SIG-M5 (cell line): ENCODE measurements at places on chromosomes 3 and 15.
A peak's percentile ranks its signal among the peaks of the same experiment; 100 is the strongest.

GRCh38 chr3:81484520-81484919 lies 276.9 kb downstream of the GBE1 start:
- no peak for DNase-seq

DNA sequence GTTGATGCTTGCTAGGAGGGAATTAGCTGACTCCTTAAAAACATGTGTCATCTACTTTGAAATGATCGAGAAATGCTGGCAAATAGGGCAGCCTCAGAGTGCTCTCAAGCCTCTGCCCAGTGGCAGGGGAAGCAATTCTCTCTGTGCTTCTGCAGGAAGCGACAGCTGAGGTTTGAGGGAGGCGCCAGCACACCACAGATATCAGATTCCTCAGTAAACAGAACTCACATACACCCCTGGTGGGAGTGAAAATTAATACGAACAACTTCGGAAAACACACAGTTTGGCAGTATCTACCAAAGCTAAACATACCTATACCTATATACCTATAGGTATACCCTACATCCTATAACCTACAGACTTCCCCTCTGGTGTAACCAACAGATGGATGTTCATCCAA lies 61.3 kb downstream of the NSMCE3 start:
- no peak for DNase-seq

GRCh38 chr15:70327856-70328678 lies 230.3 kb upstream of the TLE3 start:
- no peak for DNase-seq

- no peak for DNase-seq
These were observed 237.9 kb downstream of the ZMAT3 start for GRCh38 chr3:178833695-178834094.

- DNase-seq = no peak
These were observed 77.6 kb upstream of the POMGNT2 start for GRCh38 chr3:43183456-43183855.

DNA sequence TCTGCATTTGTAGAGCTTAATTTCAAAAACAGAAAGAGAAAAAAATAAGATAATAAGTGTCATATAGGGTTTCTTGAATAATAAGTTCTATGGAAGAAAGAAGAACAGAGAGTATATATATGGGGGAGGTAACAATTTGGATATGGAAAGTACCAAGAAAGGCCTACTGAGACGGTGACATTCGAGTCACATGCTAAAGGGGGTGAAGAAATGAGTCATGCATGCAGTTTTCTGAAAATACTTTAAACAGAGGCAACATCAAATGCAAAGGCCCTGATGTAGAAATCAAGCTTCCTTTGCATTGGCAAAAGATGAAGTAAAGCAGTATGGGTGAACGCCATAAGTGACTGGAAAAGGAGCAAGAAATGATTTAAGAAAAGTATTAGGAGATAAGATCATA lies 371.6 kb upstream of the ZNF385D start:
- DNase-seq = no peak

DNA sequence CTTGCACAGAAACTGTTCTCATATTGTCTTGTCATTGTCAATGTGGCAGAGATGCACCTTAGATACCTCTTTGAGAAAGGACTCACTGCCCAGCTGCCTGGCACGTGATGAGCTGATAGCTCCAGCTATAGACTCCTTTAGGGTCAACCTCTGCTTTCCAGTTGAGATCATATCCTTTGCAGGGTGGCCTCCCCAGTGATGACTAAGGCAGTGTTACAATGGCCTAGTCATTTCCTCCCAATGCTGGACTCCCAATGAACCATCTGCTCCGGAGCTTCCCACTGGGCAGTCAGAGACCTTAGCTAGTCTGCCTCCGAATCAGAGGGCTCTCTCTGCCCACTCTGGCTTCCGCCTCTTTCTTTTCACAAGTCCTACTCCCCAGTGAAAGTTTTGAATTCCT lies 79.5 kb downstream of the CHRD start:
- no peak for DNase-seq

GRCh38 chr3:126245811-126246727 lies 65.7 kb upstream of the ALDH1L1 start:
- no peak for DNase-seq

DNA sequence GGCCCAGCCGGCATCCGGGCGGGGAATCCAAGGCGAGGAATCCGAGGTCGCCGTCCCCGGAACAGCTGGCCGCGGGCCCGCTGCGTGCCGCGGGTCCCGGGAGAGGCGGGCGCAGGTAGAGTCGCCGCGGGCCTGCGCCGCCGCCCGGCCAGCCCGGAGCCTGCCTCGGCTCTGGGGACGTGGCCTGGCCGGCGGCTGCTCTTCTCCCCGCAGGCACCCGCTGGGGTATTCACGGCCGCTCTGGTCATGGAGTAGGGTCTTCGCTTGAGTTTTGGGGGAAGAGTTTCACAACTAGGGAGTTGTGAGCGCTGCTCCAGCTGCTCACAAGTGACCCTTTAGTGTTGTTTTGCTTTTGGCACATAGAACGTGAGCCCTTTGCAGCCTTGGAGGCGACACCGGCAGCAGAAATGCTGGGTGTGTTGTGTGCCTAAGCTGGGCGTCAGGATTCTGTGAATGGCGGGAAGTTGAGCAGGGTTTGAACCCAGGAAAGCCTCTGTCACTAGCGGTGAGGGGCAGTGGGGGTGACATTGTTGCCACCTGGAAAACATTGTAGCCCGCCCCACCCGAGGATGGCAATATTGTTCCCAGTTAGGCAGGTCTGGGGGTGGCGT lies 4.0 kb downstream of the TRIM71 start:
- no peak for DNase-seq

GRCh38 chr15:60773901-60774300 lies 295.0 kb upstream of the ICE2 start:
- DNase-seq = no peak

GRCh38 chr15:99717161-99718009 lies 15.9 kb downstream of the LYSMD4 start:
- DNase-seq = no peak

- peak; percentile 35 for DNase-seq
These were observed 29.2 kb upstream of the CYP11A1 start for GRCh38 chr15:74396445-74397238.

GRCh38 chr3:158936530-158937113 lies 134.8 kb downstream of the MFSD1 start:
- DNase-seq = no peak

DNA sequence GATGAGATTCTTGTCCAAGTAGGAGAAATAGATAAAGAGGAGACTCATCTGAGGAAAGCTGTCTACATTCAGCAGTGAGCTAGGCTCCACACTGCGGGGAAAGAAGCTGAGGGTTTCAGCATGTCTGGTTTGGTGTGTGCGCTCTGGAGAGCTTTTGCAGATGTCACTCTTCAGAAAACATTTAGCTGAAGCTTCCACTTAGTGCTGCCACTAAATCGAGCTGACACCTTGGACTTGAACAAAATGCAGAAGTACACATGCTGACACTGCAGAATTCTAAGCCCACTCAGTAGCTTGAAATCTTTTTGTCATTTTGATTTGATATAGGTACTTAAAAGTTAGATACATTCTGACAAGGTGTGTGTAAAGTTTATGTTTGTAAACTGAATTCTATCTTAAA lies 32.3 kb upstream of the CRTC3 start:
- DNase-seq = no peak

GRCh38 chr15:41870689-41871081 lies 23.2 kb downstream of the SPTBN5 start:
- DNase-seq = no peak

- DNase-seq = no peak
These were observed 234.3 kb downstream of the SHOX2 start for GRCh38 chr3:157871838-157872460.

DNA sequence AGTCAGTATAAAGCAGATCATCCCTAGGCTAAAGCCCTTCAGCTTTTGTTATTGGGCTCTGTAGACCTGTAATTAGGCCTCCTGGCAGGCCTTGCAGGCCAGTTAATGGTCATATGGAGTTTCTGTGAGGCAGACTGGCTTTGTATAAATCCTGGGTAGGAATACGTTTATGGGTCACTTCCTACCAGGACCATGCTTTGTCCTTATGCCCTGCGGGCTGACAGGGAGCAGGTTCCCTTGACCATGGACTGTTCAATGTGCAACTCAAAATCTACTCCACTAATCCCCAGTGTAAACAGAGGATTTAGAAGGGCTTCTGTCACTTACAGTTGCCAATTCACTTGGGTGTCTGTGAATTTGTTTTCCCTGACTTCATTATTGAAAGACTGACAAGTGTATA lies 202.7 kb upstream of the MLF1 start:
- DNase-seq = no peak

DNA sequence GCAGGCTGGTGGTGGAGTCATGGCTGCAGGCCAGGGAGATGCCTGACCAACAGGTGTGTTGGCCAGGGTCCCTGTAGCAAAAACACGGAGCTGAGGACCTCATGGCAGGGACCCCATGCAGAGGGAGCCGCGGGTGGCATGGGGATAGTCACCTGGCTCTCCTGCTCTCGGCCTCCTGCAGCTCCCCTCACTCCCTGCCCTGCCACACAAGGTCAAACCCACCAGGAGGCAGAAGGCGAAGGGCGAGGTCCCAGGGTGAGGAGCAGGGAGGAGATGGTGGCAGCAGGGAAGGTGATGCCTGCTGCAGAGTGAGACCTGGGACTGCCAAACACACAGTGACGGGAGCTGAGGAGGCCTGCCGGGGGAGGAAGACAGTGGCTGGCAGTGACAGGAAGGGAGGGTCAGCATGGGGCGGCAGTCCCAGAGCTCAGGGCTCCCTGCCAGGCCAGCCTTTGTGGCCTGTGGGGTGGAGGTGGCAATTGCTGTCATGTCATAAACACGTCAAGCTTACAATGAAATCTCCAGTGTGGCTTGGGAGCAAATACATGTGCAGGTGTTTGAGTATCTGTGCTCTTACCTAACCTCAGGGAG lies 144.3 kb downstream of the TJP1 start:
- no peak for DNase-seq

GRCh38 chr3:178868681-178869080 lies 202.9 kb downstream of the ZMAT3 start:
- no peak for DNase-seq

DNA sequence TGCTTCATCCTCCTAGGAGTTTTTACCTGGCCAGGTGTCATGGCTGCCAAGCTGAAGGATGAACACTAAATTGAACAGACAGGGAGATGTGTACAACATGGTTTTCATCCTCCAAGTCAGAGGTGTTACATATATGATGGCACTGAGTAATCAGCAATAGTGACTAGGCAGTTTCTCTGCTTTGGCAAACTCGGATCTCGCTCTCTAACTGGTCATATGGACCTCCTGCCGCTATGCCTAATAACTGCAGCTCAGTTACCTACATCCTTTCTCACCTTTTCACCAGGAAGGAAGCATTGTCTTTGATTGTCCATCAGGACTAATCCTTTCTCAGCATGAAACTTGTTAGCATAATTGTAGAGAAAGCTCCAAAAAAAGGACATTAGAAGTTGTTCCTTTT lies 175.9 kb upstream of the PLSCR5 start:
- DNase-seq = no peak

GRCh38 chr3:47377186-47377585 lies 3.6 kb upstream of the PTPN23 start:
- no peak for DNase-seq

DNA sequence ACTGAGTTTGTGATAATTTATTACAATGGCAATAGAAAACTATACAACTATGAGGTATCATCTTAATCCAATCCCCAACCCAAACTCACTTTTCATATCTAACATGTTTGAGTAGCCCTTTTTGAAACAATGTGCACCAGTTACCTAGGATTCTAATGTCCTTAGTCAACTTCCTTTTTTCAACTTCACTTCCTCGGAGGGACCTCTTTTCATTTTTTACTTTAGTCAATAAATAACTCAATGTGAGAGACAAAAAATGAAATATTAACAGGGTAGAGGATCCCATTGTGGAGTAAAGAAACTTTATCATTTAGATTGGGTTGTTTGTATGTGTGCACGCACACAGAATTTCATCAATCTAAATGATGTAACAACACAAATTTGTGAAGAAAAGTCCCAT lies 193.6 kb upstream of the LRRC3B start:
- DNase-seq = no peak

DNA sequence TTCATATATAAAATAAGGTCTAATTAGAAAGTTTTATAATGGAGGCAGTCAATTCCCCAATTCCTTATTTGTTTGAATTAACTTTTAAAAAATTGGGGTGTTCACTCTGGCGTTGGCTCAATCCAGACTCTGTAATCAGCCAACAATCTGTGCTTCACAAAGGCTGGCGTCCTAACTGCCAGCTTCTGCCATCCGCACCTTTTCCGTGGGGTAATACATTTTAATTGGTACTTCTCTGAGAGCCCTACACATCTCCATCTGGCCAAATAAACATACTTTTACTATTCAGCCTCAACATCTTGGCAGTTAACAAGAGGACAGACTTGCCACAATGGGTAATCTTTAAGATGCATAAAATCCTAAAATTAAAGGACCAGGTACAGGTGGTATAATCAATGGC lies 125.2 kb upstream of the CCNL1 start:
- DNase-seq = no peak

DNA sequence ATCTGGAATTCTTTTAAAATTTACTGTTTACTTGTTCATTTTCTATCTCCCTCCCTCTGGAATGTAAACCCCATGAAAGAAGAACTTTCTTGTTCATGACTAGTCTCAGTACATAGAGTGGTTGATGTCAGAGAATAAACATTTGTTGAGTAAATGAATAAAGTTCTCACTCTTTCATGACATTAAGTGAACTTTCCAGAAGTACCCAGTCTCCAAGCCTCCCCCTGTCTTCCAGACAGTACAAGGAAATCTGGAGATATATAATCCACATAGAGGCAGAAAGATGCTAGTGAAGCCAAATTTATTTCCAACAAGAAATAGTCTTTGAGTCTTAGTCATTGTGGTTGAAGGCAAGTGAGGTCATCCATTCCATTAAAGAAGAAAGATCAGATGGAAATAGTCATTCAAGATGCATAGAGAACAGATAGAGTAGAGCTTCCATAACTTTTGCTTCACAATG lies 71.5 kb upstream of the GALNT15 start:
- no peak for DNase-seq

DNA sequence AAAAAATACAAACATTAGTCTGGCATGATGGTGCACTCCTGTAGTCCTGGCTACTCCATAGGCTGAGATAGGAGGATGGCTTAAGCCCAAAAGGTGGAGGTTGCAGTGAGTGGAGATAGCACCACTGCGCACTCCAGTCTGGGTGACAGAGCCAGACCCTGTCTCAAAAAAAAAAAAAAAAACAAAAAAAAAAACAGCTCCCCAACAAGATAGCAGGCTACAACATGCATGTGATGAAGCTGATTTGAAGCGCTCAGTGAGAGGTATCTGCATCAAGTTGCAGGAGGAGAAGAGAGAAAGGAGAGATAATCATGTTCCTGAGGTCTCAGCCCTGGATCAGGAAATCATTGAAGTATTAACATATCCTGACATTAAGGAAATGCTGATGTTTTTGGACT lies 608 bp upstream of the PPCDC start:
- DNase-seq = no peak

DNA sequence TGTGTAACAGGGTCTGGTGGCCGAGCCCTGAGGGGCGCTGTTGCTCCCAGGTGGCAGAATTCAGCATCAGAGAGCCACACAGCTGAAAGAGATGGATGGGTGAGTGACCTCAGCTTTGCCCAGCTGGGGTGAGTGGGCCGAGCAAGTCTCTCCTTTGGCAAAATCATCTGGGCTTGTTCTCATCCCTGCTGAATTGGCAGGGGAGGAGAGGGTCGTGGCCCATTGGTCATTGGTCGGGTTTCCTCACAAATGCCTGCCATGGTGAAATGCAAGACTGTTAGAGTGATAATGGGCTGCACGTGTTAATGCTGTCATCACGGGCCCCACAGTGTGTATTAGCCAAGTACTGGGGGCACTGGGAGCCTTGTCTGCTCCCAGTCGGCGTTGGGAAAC lies 15.9 kb downstream of the ABHD2 start:
- DNase-seq = no peak

GRCh38 chr3:61813636-61814035 lies 252.3 kb downstream of the PTPRG start:
- no peak for DNase-seq

- DNase-seq = no peak
These were observed 17.6 kb downstream of the CALML4 start for GRCh38 chr15:68187559-68187958.
